Activated naive CD4-positive, alpha-beta T cell treated with Interleukin-2 at 50 U/mL for 16 hours (primary cell): ENCODE measurements at places on chromosomes 4 and X.

DNA sequence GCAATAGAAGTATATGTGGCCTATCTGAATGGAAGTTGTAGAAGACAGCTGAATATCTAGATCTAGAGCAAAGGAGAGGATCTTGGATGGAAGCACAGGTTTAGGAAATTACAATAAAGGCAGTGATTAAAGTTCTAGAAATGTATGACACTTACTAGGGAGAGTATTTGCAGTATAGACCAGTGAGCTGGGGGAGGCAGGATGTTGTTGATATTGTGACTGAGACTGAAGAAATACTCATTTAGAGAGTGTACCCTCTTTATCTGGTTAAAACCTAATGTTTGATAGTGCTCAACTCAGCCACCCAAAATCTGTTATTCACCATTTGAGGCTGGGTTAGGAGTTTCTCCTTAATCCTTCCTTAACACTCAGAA lies 439.5 kb downstream of the GRXCR1 start:
- DNase-seq = no peak

- peak; percentile 90 for DNase-seq
Observed at GRCh38 chrX:152941328-152942076, 43.6 kb downstream of the ZNF185 start.

DNA sequence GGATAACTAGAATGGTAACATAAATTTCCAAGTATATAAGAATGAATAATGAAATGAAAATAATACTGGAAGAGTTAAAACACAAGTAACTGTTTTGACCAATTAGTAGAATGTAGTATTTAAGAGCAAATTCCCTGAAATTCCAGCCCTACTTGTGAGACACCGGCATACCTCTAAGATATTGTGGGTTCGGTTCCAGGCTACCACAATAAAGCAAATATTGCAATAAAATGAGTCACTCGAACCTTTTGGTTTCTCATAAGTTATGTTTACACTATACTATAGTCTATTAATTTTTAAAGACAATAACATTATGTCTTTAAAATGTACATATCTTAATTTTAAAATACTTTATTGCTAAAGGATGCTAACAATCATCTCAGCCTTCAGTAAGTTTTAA lies 15.2 kb upstream of the IQCM start:
- no peak for DNase-seq

DNA sequence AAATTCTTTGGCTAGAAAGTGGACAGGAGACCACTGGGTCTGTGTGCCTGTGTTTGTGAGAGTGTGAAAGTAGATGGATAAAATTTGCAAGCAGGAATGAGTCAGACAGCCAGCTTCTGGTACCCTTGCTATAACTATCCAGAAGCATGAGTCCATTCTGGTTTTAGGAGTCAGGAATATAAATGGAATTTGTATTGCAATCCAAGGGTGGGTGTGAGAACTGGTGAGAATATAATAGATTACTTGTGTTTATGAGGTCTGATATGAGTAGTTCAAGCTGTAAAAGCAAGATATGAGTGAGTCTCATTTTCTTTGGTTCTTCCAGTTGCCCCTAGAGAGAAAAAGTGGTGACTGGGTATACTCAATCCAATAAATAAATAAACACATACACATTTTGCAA lies 212.7 kb upstream of the TAPT1 start:
- DNase-seq = no peak

DNA sequence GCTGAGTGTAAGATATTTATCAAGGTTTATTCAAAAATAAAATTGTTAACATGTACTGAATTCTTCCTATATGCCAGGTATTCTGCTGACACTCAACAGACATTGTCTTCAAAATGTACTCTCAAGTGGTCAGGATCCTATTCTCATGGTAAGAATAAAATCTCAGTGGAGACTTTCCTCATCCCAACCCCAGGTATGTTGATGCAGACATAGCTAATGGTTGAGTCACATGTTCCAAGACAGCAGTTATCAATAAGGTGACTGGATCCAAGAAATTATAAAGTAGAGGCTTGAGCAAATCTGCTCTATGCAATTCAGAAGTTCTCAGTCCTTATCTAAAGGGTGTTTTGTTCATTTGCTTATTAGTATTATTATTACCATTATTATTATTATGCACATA lies 115.2 kb upstream of the GABRA2 start:
- DNase-seq = no peak

GRCh38 chrX:68718443-68718820 lies 71.0 kb downstream of the STARD8 start:
- DNase-seq = no peak

DNA sequence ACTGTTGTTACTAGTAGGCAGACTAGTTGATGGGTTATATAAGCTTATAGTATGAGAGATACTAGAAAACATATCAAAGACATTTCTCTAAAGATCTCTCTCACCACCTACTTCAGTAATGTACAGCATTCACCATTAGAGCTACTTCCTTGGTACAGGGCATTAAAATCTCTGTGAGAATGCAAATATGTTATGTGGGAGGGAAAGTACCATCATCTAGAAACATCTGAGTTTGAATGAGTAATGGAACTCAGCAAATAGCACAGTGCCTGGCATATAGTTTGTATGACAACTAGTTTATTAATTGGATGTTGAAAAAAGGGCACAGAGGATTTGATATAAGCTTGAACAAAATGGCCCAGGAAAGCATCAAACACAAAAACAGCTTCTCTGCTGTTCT lies 211.1 kb downstream of the GLUD2 start:
- no peak for DNase-seq

- no peak for DNase-seq
Observed at GRCh38 chrX:118718737-118719136, 8.7 kb upstream of the IL13RA1 start.

GRCh38 chr4:18110099-18110498 lies 88.5 kb upstream of the LCORL start:
- DNase-seq = no peak

GRCh38 chr4:147250062-147250461 lies 230.8 kb upstream of the EDNRA start:
- DNase-seq = no peak

- DNase-seq = no peak
Observed at GRCh38 chr4:47930971-47931804, 16.8 kb upstream of the NFXL1 start.
